ENCODE measurements at places on chromosomes 16 and 17. TPM values are rescaled to one million over a fixed set of nuclear protein-coding genes. Genes with fewer than 3 reads are reported as not detected.

ANKRD40CL gene
- polyA plus RNA-seq = 0.48 TPM

GRCh38 chr16:20001856-20002707 lies 71.6 kb downstream of the GPR139 start:
- DNase-seq = no peak

DNA sequence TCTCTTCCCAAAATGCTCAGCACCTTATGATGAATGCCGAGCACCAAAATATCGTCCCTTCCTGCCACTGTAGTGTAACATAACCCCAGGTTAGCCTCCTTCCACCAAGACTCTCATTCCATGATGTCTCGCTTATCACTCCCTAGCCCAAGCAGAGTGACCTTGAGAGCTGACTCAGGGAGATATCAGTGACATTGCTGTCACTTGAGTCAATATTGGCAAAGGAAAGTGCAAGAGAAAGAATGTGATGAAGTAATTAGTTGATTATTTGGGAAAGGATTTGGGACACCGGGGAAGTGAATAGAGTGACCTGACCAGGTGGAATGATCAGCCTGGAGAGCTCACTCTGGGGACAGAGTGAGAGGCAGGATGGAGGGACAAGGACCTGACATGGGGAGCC lies 2.6 kb upstream of the ANKFN1 start:
- DNase-seq = no peak

DNA sequence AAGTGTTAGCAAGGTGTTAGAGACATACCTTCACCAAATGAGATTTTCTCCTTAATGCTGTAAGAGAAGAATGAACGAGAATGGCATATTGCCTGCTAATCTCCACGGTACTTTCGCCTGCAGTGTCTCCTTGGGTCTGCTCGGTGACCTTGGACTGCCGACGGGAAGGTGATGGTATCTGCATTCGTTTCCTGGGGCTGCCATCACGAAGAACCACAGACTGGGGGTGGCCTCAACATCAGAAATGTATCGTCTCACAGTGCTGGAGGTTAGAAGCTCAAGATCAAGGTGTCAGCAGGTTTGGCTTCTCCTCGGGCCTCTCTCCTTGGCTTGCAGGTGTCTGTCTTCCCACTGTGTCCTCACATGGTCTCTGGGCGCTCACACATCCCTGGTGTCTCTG lies 86.3 kb upstream of the TNRC6C start:
- no peak for DNase-seq

- peak; percentile 86 for DNase-seq
Observed at GRCh38 chr17:10127819-10128425, 70.5 kb downstream of the GAS7 start.

YBX2 gene
- 2.4 TPM for polyA plus RNA-seq

DNA sequence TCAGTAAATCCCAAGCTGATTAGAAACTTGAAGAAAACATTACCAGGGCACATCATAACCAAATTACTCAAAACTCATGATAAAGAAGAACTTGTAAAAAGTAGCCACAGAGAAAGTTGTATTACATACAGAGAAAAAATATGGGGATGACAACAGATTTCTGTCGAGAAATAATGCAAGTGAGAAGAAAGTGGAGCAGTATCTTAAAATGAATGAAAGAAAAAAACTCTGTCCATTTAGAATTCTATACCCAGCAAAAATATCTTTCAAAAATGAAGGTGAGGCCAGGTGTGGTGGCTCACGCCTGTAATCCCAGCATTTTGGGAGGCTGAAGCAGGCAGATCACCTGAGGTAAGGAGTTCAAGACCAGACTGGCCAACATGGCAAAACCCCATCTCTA lies 165.9 kb downstream of the PARN start:
- DNase-seq = no peak

DNA sequence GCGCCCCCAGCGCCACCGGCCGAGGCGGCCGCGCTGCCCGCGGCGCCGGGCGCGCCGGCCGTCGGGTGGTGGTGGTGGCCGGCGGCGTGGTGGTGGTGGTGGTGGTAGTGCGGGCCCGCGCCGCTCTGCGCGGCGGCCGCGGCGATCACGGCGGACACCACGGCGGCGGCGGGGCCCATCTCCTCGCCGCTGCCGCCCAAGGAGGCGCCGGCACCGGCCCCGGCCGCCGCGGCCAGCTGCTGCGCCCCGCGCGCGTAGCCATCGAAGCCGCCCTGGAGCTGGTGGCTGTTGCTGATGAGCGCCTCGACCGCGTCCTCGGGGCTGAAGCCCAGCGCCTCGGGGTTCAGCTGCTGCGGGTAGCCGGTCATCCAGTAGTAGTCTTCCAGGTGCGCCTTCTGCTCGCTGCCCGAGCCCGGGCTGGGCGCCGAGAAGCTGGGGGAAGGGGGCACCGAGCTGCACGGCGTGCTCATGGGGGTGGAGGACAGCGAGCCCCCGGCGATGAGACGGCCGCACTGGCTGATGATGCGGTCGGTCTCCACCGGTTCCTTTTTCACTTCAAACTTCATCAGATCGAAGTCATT lies 1.2 kb downstream of the MAF start:
- DNase-seq = no peak

WNT3 gene
- polyA plus RNA-seq = 2.5 TPM

CD300LB gene
- 0.44 TPM for polyA plus RNA-seq

FKBP10 gene
- polyA plus RNA-seq = 162 TPM

ACAP1 gene
- 5.5 TPM for polyA plus RNA-seq

NLRC5 gene
- 10.2 TPM for polyA plus RNA-seq

GRCh38 chr17:65047941-65048340 lies 8.6 kb downstream of the GNA13 start:
- no peak for DNase-seq

DNA sequence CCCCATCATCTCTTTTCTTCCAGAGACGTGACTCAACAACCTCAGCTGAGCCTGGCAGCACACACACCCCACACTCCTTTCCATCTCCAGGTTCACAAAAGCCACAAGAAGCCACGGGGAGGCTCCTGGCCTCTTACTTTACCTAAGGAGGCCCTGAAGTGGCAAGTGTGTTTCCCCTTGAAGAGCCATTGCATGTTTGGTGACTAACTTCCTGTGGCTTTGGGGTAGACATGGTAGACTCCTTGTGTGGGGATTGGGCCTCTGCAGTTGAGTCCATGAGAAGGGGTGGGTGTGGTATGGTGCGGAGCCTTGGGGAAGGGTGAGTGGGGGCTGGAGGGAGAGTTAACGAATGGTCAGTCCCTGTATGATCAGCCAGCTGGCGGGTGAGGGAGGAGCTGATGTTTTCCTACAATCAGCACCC lies 24.2 kb downstream of the SAP30BP start:
- no peak for DNase-seq

DNA sequence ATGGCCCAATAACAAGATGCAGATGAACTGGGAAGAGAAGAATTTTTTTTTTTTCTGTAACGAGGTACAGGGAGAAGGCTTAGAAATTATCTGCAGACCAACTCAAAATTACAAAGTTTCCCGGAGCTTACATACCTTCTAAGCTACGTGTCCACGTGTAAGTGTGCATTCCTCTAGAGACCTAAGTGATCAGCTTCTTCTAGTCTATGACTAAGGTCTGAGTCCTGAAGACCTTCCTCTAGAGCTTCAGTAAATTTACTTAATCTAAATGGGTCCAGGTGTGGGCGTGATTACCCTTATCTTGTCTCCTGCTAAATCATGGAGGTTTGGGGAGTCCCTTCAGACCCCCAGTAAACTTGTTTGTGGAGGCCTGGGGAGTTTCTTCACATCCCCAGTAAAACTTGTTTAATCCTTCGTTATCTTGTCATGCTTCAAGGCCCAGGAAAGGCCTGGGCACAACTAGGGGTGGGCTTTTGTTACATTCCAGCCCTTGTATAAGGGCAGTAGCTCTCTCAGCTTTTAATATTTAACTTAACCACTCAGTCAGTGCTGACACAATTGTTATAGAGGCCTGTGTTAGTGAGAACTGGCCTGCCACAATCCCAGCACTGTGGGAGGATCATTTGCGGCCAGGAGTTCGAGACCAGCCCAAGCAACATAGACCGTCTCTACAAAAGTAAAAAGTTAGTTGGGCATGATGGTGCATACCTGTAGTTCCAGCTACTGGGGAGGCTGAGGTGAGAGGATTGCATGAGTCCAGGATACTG lies 342.3 kb downstream of the SNX29 start:
- no peak for DNase-seq

MYL11 gene
- polyA plus RNA-seq = not detected

GRCh38 chr16:397736-398332 lies 835 bp downstream of the NME4 start:
- DNase-seq = peak; percentile 48

DNA sequence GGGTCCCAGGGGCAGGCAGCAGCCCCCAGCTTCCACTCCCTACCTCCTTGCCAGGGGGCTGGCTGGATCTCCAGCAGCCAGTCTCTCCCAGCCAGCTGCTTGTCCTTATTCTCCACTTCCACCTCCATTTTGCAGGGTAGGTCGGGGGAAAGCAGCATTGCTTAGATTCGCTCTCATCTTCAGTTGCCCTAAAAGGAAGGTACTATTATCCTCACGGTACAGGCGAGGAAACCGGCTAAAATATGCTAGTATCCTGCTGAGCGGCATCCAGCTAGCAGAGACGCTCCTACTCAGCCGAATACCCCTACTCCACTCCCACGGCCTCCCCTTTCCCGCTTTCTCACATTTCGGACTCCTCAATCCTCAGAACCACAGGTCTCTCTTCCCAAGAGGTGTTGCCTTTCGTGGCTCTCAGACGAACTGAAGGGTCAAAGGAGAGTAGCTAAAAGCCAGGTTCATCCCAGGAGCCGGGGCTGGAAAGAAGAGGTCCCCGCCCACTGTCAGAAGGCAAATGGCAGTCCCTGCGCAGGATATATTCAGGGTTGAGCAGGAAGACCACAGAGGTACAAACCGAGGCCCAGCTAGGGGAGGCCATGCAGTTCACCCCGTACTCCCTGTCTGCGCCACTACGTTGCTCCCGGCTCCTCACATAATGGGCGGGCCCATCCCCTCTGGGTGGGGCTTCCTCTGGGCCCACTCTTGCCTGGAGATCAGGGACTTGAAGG lies 1.7 kb upstream of the RAB11FIP4 start:
- DNase-seq = no peak

- peak; percentile 14 for DNase-seq
Observed at GRCh38 chr17:12974005-12974531, 43.8 kb downstream of the ELAC2 start.

SGCA gene
- 3.6 TPM for polyA plus RNA-seq

Measured in right lung (tissue), 10 donors.